A172 (cell line): ENCODE measurements at places on chromosomes 1 and 21. TPM values are rescaled to one million over a fixed set of nuclear protein-coding genes. Genes with fewer than 3 reads are reported as not detected.

RAB42 gene
- total RNA-seq = 0.17 TPM in 1 of 2 replicates, not detected in the other

SMCP gene
- total RNA-seq = not detected in 2 replicates

DNA sequence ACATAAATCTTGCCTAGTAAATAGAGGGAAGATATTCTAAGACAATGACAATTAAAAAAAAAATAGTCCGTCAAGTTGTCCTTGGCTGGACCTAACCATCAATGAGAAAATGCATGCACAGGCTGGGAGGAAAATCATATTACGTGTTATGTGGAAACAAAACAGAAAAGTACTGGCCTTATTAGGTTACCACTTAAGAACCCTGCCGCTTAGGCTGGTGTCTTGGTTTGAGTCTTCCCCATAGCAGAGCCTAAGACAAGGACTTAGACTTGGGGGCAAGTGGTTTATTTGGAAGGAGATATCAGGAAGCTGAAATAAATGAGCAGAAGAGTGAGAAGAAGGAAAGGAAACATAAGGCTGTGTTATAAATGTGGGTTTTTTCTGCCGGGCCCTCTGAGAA lies 186.4 kb downstream of the MRPL39 start:
- DNase-seq = no peak

DNA sequence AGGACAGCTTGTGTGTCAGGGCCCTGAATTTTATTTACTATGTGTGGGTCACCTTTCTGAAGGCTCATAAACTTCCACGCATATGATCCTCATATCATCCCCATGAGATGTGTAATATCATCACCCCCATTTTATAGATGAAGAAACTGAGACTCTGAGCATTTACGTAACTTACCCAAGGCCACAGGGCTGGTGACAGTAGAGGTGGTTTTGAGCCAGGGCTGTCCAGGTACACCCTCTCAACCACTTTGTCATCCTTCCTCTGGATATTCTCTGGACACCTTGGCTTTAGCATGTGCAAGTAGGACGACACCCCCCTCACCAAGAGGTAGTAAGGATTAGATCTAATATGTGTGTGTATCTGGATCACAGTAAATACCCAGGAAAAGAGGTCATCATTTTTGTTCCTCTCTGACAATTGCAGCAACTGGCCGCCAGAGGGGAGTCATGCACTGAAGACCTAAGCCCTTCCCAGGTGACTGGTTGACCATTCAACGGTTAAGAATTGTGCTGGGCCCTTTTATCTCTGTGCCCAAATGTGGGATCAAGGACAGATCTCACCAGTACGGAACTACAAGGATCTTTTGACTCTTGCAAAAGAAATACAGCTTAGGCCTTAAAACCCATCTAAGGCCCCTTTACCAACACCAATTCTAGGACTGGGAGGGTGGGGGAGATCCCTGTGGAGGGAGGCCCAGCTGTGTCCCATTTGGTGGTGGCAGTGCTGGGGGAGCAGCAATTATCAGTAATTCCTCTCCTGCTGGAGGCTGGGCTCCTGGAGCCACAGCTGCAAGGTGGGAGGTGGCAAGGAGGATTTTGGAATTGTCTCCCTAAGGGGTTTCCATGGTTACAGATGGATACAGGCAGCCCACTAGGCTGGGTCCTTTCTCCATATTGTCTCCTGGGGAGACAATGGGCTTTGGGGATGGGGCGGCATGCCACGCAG lies 13.7 kb upstream of the E2F2 start:
- peak; percentile 72 for DNase-seq

DNA sequence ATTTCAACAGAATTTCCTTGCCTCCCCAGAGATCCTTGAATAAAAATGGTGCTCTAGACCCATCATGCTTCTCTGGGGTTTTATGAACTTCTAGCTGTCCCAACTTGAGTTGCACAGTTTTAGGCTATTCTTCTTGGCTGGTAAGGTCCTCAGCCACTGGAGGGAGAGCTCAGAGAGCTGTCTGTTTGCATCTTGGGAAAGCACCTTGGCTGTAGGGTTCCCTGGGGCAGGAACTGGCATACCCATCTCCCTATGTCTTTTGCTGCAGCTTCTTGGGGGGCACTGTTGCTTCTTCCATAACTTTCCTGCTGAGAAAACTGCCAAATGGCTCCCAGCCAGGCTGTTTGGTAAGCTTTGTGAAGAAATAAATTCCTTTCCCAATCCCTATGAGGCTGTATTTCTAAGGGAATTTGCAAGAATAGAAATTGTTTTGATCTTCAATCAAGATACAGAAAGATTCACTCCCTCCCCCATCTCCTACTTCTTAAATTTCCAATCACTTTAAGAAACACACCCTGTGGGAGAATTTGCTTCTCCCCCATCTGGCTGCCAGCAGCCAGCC lies 8.2 kb upstream of the FMOD start:
- DNase-seq = no peak

DNA sequence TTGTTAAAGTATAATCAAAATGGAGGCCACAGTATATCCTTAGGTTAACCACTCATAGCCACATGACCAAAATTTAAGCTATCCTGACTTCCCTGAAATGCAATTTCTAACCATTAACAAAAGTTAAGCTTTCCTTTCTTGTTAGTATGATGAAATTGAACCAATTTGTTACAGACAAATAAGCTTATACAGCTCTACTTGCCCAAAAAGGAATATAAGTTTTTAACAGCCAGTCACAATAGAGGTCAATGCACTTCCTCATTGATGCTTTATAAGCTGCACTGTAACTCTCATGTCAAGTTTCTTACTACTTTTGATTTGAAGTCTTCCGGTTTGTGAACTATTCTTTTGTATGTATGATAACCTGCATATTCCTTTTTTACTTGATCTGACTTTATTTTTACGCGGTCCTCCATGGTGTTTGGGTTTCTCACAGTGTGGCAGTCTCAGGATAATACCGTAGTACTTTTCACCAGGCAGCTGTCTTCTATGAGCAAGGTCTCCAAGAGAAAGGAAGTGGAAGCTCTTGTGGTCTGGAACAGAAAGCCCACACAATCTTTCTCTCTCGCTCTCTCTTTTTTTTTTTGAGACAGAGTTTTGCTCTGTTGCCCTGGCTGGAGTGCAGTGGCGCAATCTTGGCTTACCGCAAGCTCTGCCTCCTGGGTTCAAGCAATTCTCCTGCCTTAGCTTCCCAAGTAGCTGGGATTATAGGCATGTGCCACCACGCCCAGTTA lies 331.6 kb downstream of the SRGAP2C start:
- no peak for DNase-seq

DNA sequence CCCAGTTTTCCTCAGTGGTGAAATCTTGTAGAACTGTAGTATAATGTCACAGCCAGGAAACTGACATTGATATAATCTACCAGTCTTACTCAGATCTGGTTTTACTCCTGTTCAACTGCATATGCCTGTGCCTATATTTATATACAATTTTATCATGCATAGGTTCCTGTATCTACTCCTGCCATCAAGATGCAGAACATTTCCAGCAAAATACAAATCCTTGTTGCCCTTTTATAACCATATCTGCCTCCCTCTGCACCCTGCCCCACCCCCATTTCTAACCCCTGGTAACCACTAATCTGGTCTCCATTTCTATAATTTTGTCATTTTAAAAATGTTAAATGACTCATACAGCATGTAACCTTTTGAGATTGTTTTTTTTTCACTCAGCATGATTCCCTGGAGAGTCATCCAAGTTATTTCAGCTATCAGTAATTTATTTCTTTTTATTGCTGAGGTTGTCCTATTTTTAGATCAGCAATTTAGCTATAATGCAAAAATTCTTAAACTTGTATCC lies 8.1 kb downstream of the UTP25 start:
- peak; percentile 71 for DNase-seq

GRCh38 chr1:118154220-118154619 lies 30.8 kb downstream of the SPAG17 start:
- DNase-seq = peak; percentile 37

DNA sequence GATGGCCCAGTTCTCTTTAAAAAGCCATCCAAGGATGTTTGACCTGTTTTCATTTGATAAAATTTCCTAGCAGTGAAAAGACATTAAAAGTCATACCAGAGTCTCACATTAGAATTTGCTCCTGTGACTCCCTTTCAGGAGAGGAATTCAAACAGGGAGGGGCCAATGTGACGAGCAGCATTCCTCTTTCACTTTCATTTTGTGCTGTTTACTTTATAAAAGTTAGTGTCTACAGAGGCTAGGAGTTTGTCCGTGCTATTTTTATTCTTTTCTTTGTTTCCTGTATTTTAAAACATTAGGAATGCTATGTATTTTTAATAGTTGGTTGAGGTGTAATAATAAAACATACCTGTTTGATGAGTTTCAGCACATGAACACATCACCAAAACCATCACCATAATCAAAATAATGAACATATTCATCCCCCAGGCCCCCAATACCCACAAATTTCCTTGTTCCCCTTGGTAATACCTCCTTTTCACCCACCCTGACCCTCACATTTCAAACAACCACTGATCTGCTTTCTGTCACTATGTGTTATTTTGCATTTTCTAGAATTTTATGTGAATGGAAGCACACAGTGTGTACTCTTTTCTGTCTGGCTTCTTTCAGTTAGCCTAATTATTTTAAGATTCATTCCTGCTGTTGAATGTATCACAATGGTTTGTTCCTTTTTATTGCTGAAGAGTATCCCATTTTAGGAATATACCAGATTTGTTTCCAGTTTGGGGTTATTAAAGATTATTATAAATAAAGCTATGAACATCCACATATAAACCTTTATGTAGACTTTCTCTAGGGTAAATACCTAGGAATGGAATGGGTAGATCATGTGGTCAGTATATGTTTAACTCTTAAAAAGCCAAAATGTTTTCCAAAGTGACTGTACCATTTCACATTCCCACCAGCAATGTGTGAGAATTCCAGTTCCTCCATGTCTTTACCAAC lies 129.5 kb downstream of the TENT5C start:
- peak; percentile 55 for DNase-seq

DNA sequence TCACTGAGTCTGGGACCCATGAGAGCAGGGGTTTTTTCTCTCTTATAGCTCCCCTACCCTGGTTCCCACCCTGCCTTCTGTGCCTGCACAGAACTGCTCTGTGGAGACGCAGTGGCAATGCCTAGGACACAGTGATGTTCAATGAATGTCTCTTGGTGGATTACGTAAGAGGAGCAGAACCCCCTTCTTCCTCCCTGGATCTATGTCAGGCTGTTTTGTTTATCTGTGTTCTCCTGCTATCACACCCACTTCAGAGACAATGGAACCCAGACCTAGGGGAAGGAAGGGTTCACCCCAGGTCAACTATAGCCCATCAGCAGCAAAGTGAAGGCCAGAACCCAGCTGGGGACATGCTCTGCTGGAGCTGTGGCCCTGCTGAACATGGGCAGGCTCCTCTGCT lies 2.0 kb downstream of the HPCAL4 start:
- DNase-seq = no peak

GRCh38 chr1:175394739-175395138 lies 202.2 kb upstream of the KIAA0040 start:
- no peak for DNase-seq
